Stimulated activated CD8-positive, alpha-beta memory T cell treated with anti-CD3 and anti-CD28 coated beads, Interleukin-2, amount 100 ng/mL, for 1 hour (primary cell): ENCODE measurements at places on chromosomes 7 and 10.

DNA sequence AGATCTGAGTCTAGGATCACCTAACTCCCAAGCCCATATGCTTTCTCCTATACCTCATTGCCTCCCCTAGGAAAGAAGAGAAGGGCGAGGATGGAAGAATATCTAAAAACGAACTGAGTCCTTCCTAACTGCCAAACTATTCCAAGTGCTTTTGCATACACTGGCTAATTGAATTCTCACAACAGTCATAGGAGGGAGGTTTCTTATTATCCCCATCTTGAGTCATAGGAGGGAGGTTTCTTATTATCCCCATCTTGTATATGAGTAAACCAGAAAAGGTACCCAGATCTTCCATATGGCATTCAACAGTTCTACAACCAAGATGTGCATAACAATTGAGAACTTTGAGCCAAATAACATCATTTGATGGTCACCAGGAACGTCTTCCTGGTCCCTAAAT is 13.1 kb upstream of the FAM204A start:
- no peak for DNase-seq

DNA sequence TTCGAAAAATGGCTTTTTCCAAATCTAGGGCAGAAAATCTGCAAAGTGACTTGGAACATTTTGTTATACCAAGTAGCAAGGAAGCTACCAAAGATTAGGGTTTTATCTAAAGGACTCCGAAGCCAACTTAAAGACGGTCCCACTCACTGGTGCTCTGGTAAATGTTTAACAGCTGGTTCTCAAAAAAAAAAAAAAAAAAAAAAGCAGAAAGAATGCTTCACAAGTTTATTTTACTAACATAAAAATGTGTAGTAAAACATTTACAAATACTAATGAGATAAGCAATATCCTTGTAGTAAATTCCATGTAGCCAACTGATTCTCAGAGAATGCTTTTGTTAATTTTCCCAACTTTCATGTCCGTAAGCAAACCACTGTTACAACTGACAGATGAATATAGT is 38.4 kb downstream of the TAF3 start:
- no peak for DNase-seq

DNA sequence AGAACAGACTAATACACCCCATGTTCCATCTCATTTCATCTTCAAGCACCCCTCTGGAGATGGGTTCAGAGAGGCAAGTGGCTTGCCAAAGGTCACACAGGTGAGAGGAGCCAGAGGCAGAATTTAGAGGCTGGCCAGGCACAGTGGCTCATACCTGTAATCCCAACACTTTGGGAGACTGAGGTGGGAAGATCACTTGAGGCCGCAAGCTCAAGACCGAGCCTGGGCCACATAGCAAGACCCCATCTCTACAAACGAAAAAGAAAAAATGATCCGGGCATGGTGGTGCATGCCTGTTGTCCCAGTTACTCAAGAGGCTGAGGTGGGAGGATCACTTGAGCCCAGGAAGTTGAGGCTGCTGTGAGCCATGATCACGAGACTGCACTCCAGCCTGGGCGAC is 34.7 kb upstream of the MYL10 start:
- DNase-seq: no peak

GRCh38 chr10:129771991-129772431 is 192.1 kb downstream of the EBF3 start:
- no peak for DNase-seq

DNA sequence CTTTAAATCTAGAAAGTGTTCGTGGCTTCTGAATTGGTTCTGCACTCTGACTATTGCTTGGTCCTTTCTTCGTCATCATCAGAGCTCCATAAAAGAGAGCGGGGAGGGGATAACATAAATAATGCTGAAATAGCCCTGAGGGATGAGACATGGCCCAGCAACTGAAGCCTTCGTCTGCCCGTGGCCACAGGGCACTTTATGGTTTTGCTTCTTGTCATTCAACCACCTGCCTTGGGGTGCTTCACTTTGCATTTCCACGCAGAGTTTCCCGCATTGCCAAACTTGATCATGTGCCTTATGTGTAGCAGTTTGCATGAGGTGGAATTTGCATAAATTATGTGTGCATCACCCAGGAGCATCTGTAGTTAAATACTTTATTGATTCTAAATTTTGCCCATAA is 15.9 kb downstream of the GSTO2 start:
- no peak for DNase-seq

GRCh38 chr10:97731346-97732051 is 5.4 kb upstream of the ZFYVE27 start:
- DNase-seq: peak; percentile 24

DNA sequence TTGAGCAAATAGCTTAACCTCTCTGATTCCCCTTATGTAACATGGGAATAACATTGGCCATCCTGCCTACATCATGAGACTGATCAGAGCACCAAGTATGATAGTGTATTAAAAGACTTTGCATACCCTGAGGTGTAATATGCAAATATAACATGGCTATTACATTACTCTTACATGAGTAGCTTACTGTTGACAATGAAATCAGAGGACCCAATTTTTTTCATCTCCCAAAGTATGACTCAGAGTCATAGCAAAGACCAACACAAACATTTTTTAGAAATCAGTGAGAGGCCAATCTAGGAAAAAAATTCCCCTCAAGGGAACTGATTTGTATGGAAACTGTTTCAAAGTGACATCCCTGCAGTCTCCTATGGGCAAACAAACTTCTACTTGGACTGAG is 47.0 kb upstream of the TMEM140 start:
- no peak for DNase-seq

- no peak for DNase-seq
These were observed 565.0 kb downstream of the PTPRN2 start for GRCh38 chr7:158022601-158023000.

DNA sequence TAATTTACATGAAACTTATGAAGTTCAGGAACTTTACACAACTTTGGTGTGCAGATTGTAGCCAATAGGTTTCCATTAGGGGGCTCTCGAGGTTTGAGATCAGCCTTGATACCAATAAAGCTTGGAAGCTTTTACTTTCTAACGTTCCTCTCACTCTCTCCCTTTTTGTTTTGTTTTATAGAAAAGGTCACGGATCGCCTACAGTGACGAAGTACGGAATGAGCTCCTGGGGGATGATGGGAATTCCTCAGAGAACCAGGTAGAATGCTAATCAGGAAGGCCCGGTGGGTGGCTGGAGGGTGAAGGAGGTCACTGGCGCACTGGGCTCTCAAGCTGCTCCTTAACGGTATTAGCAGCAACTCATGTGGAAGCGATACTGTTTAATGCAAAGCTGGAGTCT is 79.9 kb downstream of the VTI1A start:
- DNase-seq: no peak

GRCh38 chr7:36784991-36785940 is 61.0 kb upstream of the AOAH start:
- peak; percentile 59 for DNase-seq

GRCh38 chr10:132438091-132439024 is 41.4 kb downstream of the PWWP2B start:
- no peak for DNase-seq

GRCh38 chr10:116593139-116593740 is 2.5 kb downstream of the PNLIPRP1 start:
- DNase-seq: no peak

DNA sequence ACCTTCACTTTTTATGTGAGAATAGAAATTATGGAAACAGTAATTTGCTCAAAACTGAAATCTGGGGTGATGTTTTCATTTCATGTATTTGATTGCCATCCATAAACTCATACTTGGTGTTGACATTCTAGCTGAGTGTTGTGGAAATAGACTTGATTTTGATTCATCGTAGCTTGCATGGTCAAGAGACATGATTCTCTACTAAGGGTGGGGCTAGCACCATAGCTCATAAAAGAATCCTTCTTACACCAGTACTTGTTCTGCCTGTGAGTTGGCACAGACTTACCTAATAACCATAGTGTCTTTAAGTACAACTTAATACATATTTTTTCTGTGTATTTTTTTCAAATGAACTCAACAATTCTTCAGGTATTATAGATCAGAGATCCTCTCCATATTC is 36.6 kb downstream of the RAB18 start:
- DNase-seq: no peak

DNA sequence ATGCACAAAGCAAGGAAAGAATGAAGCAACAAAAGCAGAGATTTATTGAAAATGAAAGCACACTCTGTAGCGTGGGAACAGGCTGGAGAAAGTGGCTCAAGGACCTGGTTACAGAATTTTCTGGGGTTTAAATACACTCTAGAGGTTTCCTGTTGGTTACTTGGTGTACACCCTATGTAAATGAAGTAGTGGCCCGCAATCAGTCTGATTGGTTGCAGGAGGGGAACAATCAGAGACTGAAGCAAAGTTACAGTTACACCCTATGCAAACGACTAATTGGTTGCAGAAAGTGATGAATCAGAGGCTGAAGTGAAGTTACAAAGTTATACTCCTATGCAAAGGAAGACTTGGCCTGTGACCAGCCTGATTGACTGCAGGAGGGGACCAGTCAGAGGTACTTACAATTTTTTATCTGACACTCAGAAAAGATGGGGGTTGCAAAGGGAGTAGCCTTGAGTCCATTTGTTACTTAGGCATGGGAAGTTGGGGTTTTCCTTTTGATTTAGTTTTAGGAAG is 3.6 kb upstream of the MTPN start:
- peak; percentile 20 for DNase-seq

DNA sequence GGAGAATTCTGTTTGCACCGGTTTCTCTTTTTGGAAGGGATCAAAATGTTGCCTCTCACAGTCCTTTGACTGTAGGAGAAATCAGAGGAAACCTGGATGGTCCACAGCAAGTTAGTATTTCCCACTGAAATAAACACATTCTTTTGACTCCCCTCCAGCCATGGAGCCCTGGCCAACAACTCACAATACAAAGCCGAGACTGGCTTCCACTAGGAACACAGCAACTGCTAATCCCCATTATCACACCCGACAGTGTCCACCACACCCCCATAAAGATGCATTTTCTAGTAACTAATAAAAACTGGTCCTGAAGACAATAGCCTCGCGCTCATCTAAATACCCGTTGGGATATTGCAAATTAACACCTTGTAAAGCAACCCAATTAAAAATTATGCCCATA is 798 bp upstream of the MACROH2A2 start:
- DNase-seq: no peak

- DNase-seq: no peak
These were observed 128.9 kb downstream of the ZNF438 start for GRCh38 chr10:30902621-30903396.

GRCh38 chr10:76624470-76624869 is 1013.1 kb downstream of the KCNMA1 start:
- DNase-seq: no peak

DNA sequence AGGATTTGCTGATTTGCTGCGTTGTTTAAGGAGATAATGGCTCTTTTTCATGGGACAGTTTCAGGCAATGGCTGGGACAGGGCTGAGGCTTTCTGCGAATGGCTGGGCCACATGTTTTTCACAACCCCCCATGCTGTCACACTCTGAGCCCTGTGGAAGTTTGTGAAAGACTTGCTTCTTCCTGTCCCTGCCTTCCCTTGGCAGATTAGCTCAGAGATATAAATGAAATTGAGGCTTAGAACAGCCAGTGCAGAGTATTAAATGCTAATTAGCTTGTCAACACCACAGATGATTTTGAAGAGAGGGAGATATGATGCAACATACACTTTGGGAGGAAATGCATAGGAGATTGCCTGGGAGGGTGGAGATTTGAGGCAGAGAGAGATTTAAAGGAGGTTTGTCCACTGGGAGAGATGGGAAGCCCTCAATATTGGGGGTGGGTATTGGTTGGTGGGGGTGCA is 232.0 kb downstream of the SH2D4B start:
- no peak for DNase-seq

- DNase-seq: no peak
These were observed 71.4 kb downstream of the KCNMA1 start for GRCh38 chr10:77566236-77566635.

DNA sequence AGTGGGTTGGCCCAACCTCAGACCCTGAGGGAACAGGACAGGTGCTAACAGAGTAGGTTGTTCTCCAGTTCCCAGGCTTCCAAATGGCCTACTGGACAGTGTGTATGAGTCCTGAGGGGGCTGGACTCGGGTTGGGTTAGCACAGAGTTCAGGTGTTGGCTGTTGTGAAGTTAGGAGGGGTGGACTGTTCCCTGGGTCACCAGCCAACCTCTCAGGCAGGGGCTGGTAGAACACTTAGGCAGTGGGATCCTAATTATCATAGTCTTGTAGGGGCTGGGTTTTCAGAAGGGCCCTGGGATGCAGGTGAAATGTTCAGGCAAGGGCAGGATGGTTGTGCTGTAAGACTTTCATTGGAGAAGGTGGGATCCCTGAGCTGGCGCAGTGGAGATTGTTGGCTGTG is 293.0 kb downstream of the ZWINT start:
- DNase-seq: no peak

- DNase-seq: no peak
These were observed 90.4 kb downstream of the CHST15 start for GRCh38 chr10:124003070-124003419.

DNA sequence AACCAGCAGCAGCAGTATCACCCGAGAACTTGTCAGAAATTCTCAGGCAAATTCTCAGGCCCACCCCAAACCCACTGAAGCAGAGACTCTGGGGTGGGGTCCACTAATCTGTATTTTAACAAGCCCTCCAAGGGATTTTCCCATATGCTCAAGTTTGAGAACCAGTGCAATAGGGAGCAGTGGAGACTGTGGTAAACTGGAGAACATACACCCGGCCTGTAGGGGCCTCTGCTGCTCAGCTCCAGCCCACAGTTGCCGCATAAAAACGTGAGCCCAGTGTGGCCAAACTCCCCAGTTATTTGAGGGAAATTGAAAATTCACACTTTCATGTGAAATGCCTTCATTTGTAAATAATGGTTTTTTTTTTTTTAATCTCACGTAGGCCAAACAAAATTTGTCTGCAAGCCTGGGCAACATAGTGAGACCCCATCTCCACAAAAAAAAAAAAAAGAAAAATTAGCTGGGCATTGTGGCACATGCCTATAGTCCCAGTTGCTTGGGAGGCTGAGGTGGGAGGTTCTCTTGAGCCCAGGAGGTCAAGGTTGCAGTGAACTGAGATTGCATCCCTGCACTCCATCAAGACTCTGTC is 97.6 kb upstream of the ZMIZ1 start:
- no peak for DNase-seq

DNA sequence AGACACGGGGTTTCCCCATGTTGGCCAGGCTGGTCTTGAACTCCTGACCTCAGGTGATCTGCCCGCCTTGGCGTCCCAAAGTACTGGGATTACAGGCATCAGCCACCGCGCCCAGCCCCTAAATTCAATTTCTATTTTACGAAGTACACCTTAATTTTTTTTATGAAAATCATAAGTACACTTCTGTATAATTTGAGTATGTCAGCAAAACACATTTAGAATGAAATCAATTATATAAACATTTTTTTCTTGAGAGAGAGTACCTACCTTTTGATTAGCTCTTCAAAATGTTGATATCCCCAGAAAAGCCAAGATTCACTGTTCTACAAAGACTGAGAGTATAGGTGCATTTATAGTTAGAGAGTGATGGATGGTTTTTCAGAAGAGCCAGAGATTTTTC is 20.5 kb upstream of the ITGA8 start:
- no peak for DNase-seq
